ENCODE measurements at places on chromosomes 11 and 22. TPM values are rescaled to one million over a fixed set of nuclear protein-coding genes. Genes with fewer than 3 reads are reported as not detected.
A peak's percentile ranks its signal among the peaks of the same experiment; 100 is the strongest.

- ATAC-seq, result no peak
Measured at GRCh38 chr11:85165819-85166218, 461.3 kb downstream of the DLG2 start.

DNA sequence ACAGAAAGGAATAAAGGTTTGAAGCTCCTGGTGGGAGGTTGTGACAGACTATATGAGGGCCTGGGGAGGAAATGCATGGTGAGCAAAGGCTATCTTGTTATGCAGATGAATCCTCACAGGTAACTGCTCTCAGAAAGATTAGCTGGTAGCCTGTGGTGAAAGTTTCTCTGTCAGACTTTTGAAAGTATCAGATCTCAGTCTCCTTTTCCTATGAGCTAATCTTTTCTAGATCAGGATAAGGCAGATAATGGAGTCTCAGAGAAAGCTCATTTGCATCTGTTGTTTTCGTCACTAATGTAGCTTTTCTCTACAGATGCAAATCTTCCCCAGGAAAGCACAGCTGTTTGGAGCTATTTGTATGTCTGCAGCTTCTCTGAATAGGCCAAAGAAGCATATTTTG, 21.0 kb upstream of the OR6X1 start:
- ATAC-seq, result no peak

DNA sequence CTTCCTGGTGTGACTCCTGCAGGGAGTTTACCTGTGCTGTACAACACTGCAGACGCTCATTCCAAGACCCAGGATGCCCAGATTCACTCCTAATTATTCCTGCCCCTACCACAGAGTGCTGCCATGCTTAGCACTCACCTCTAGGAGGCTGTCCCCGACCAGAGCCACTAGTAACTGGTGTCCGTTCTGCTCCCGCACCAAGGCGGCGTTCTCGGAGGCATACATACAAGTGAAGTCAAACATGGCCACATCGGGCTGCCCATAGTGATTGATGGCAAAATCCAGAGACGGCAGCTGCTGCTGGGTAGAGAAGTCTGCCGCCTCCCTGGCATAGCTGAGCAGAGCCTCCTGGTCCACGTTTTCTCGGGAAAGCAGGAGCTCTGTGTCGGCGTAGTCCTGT, 122.3 kb upstream of the BID start:
- no peak for ATAC-seq

DNA sequence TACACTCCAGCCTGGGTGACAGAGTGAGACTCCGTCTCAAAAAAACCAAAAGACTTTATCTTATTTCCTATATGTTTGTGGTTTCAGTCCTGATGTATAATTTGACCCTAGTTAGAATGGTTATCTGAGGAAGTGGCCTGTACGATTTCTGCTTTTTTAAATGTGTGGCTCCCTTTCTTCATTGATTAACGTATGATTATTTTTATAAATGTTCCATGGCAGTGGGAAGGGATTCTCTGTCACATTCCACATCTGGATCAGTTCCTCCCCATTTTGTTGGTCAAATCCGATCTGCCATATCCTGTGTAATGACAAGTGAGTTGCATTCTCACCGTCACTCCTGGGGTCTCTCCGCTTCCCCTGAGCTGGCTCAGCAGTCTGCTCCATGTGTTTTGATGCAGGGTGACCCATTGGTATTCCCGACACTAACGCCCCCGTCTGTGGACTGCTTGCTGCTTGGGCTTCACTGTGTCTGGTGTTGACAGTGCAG, 20.3 kb downstream of the NEAT1 start:
- ATAC-seq, result no peak

GRCh38 chr11:10931761-10932670, 74.2 kb upstream of the ZBED5 start:
- peak; percentile 18 for ATAC-seq

- ATAC-seq, result no peak
Measured at GRCh38 chr11:48001438-48002021, 21.2 kb downstream of the PTPRJ start.

DNA sequence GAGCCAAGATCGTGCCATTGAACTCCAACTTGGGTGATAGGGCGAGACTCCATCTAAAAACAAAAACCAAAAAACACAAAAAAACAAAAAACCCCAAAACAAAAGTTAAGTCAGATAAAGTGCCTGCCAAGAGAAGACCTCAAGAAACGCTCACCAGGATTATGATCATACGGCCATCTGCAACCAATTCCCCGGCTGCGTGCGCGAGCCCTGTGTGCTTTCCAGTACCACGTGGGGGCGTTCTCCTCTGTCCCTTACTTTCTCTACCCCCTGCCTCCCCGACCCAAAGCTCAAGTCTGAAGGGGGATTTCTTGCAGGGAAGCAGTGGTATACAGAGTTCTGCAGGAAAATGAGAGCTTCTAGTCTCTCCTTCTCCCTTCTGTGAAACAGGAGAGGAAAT, 10.5 kb upstream of the RPS19BP1 start:
- peak; percentile 65 for ATAC-seq

DNA sequence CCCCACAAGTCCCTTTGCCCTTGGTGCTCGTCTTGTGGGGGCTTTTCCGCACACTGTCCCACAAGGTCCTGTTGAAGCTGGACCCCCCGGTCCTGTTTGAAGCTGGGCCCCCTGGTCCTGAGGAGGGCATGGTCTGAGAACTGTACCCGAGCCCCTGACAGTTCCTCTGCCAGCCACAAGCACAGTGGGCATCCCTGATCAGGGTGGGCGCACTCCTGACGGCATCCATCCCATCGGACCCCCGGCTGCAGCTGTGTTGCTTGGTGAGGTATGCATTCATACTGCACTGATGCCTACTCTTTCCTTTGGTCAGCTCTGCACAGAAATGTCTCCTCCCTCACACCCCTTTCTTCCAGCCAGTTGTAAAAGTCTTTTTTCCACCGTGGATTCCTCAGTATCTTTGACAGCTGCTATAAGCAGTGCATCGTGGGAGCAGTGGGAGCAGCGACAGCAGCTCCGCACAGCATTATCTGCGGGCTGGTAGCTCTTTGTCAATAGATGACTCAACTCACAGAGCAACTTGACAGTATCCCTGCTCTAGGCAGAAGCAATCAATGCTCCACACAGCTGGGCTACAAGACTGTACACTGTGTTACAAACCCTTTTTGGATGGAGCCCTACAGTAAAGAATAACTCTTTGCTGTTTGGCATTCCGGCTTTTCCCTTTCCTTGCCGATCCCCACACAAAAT, 1030.8 kb upstream of the CCDC90B start:
- no peak for ATAC-seq

GRCh38 chr22:41022470-41023298, 69.7 kb upstream of the EP300 start:
- ATAC-seq, result peak; percentile 83

- peak; percentile 89 for ATAC-seq
Measured at GRCh38 chr11:109644152-109644551, 222.2 kb downstream of the C11orf87 start.

DNA sequence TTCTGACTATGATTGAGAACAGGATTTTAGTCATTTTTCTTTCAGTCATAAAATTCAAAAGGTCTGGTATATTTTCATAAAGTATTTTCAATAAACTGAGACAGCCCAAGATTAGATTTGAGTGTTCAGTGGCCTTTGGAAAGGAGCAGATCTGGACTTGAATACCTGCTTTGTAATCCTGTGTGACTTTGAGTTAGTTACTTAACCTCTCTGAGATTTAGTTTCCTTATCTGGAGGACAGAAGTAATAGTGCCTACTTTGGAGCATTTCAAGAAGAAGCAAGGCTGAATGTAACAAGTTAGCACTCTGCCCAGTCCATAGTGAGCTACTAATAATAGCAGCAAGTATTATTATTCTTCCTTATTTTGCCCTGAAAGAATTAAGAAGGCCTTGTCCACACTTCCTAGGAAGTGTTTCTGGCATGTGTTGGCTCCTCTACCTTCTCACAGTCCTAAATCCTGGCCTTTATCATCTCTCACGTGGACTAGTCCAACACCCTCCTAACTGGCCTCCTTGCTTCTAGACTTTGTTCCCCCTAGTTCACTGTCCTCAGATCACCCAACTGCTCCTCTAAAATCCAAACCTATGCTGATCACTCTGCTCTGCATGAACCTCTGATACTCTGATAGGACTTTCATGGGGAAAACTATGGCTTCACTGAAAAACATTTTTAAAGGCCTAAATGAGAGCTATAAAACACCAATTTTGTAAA, 115.8 kb downstream of the PLEKHA7 start:
- no peak for ATAC-seq

DNA sequence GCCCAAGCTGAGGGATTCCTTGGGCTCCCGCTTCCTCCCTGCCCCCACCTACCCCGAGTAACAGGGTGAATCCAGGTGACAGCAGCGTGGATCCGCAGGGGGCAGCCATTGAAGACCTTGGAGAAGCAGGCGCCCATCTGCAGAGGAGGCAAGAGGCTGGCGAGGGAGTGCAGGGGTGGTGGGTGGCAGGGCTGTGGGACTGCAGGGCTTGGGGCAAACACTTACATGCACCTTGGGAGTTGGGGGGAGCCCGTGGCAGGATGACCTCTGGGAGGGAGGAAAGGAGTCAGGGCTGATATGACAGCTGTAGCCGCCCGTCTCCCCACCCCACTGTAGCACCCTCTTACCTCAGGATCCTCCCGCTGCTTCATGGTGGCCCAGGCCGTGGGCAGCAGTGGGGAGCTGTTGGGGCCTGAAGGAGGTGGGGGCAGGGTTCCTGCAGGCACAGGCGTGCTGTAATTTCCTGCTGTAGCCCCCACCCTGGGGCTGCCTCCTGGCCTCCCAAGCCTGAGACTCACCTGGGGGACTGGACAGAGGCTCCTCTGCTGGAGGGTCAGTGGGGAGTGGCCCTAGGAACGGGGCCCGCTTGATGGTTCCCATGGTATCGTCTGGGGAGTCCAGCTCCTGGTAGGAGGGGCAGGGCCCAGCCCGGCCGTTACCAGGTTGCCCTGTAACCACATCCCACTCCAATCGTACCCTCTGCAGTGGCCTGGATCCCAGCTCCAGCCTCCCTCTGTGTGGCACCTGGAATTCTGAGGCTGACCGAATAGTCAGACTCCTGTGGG, 6.1 kb downstream of the MAP4K2 start:
- ATAC-seq, result no peak

DNA sequence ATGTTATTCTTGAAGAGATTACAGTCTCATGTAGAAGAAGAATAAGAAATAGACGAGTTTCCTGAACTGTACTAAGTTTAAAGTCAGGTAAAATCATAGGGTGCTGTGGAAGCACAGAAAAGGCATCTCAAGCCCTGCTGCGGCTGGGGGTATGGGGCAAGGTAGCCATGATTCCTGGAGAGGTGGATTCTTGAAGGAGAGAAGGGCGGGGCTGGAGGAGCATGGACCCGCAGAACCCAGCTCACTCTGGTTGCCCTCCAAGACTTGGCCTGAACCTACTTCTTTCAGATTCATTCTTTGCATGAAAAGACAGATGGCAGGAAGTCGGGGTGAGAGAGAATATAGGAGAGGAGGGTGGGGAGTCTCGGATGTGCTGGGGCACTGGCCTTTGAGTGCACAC, 57.8 kb downstream of the OPCML start:
- no peak for ATAC-seq

GRCh38 chr22:46214149-46214548, 35.9 kb downstream of the CDPF1 start:
- no peak for ATAC-seq

GRCh38 chr11:10622957-10623791, 54.7 kb upstream of the LYVE1 start:
- no peak for ATAC-seq

DNA sequence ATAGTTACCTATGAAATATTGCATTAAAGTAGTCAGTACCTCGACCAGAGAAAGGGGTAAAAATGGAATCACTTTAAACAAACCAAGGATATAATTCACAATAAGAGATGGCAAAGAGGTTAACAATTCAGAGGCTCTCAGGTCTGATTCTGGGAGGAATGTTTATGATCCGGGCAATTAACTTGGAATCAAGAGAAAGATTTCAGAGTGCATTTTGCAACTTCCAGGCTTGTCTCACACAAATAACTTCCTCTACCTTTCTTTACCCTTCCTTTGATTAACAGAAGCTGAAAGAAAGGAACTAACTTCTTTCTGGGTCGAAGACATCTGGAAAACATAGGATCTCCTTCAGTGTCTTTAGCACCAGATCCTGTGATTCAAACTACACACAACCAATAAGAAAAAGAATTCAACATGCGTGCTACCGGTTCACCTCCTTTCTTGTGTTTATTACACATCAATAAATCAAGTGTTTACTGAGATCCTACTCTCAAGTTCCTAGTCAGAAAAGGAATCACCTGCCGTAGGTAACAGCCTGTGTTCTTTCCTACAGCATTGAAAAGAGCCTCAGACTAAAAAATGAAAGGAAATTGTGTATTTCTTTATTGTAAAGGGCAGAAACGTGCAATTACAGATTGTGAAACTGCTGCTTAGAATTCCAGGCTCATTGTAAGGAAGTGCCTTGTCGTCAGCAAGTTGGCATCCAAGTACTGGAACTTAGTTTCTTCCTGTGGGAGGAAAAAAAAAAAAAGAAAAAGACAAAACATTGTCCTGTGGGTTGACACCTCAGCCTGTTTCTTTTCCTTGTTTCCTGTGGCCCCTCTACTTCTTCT, 29.5 kb downstream of the CARD18 start:
- no peak for ATAC-seq

DNA sequence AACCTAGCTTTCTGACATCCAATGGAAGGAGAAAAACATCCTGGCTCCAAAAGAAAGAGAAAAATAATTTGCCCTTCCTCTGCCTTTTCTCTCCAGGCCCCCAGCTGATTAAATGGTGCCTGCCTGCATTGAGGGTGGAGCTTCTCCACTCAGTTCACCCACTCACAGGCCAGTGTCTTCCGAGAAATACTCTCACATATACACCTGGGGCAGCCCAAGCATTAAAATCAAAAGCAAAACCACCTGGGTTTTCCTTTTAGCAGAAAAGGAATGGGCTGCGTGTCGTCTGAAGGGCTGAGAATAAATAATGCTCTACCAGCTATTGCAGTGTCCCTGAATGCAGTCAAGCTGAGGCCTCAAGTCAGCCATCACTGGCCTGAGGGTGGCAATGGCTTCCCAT, 1143.8 kb upstream of the TENM4 start:
- ATAC-seq, result no peak

GRCh38 chr11:76265771-76266241, 59.5 kb upstream of the WNT11 start:
- ATAC-seq, result no peak

- no peak for ATAC-seq
Measured at GRCh38 chr11:133383689-133384088, 148.6 kb downstream of the OPCML start.

GRCh38 chr22:38041760-38042487, 15.3 kb upstream of the PICK1 start:
- no peak for ATAC-seq

The PACSIN3 gene
- total RNA-seq, result 1.2 TPM

The OR8D1 gene
- 0.09 TPM for total RNA-seq

The MS4A14 gene
- 0.05 TPM for total RNA-seq

The TMEM191C gene
- total RNA-seq, result 7.7 TPM

The AQP11 gene
- 5.6 TPM for total RNA-seq

The SLC17A6 gene
- total RNA-seq, result not detected

The RFPL2 gene
- total RNA-seq, result 1.2 TPM

The APOBEC3G gene
- 21.0 TPM for total RNA-seq

The CARD18 gene
- total RNA-seq, result not detected

Data from motor neuron (in vitro differentiated cells).